AG09309 (cell line): ENCODE measurements at places on chromosomes 4 and X.
A peak's percentile ranks its signal among the peaks of the same experiment; 100 is the strongest.

GRCh38 chr4:161314371-161314770, 849.4 kb downstream of the FSTL5 start:
- DNase-seq = no peak

DNA sequence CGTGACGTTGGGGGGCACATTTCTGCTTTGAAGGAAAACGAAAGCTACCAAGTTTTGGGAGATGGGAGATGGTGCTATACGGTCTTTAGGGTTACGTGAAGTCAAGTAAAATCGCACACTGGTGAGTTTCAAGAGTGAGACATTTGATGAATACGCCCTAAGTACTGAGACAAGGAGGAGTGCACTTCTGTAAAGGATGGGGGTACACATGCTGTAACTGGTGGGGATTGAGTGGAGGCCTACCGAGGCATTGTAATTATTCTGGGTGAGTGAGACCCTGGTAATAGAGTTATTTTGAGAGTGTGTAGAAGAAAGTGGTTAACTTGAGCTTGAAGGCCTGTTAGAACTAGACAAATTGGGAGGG, 536 bp downstream of the SH3BGRL start:
- DNase-seq = no peak

DNA sequence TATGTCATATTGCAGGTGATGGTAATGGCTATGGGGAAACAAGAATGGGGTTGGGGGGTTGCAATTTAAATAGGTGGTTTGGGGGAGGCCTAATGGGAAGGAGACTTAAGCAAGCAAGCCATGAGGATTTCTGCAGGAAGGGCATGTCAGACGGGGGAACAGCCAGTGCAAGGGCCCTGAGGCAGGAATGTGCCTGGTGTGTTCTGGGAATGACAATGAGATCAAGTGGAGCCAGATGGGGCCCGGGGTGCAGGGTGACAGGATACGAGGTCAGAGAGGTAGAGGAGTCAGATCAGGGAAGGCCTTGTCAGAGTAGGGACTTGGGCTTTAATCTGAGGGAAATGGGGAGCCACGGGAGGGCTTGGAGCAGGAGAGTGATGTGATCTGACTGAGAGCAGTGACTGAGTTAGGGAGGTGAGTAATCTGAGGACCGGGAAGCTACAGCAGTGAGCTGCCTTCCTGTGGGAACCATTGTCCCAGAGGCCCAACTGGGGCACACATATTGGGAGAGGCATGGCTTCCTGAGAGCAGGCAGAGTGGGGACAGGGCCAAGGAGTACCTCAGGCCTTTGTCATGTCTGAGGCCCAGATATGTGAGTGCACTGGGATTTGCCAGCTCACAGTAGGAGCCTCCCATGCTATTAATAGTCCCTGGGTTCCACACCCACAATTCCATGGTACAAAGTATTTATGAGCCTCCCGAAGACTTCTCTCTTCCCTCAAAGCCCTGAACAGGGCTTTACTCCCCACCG, 139.8 kb downstream of the BCOR start:
- DNase-seq = peak; percentile 16

DNA sequence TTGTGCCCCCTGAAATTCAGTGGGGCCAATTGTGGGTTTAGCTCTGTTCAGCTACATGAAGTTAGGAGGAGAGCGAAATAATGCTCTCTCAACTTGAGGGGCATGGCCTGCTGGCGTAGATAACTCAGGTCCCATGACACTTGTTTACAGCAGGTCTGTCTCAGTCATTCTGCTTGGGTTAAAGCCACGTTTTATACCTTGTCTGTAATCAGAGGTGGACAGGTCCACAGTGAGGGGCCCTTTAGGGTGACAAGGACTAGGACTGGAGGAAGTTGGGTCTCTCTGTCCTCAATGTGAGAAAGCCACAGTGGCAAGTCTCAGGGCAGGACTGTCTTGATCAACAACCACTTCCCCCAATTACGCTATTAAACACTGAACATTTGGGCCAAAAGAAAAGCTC, 49.0 kb downstream of the PDHA1 start:
- DNase-seq = no peak

DNA sequence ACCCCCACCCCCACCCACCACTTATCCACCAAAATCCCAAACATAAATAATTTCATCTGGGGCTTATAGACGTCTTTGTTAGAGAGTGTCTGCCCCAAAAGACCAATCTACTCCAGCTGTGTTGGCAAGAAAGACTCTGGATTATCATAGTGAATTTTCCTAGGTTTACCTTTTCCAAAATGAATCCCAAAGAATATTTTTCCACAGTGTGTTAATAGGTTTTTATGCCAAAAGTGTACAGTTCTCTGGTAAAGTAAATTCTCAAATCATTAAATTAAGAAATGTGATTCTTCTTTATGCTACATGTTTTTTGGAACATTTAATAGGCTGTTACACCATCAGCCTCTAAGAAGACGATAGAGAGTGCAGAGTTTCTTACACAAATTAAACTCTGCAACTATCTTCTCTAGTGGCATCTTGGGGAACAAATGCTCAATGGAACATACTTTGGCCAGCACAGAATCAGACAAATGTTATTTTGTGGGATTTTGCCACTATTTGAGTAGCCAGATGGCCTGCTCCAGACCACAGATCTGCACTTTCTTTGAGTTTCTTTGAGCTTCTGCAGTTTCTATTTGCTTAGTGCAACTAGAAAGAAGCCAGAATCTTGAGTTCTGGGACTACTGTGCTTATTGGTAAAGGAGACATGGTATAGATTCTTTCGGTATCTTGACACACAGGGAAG, 206.0 kb downstream of the KIT start:
- DNase-seq = no peak
